Activated CD8-positive, alpha-beta memory T cell treated with anti-CD3 and anti-CD28 coated beads for 48 hours (primary cell): ENCODE measurements at places on chromosomes 3 and 15.

DNA sequence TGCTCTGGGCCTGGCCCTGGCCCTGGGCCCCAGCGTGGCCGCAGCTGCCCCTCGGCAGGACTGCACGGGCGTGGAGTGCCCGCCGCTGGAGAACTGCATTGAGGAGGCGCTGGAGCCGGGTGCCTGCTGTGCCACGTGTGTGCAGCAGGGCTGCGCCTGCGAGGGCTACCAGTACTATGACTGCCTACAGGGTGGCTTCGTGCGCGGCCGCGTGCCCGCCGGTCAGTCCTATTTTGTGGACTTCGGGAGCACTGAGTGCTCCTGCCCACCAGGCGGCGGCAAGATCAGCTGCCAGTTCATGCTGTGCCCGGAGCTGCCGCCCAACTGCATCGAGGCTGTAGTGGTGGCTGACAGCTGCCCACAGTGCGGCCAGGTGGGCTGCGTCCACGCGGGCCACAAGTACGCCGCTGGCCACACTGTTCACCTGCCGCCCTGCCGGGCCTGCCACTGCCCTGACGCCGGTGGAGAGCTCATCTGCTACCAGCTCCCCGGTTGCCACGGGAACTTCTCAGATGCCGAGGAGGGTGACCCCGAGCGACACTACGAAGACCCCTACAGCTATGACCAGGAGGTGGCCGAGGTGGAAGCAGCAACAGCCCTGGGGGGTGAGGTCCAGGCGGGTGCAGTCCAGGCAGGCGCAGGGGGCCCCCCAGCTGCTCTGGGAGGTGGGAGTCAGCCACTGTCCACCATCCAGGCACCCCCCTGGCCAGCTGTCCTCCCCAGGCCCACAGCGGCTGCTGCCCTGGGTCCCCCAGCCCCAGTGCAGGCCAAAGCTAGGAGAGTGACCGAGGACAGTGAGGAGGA, 21.7 kb downstream of the FBLN2 start:
- no peak for DNase-seq

DNA sequence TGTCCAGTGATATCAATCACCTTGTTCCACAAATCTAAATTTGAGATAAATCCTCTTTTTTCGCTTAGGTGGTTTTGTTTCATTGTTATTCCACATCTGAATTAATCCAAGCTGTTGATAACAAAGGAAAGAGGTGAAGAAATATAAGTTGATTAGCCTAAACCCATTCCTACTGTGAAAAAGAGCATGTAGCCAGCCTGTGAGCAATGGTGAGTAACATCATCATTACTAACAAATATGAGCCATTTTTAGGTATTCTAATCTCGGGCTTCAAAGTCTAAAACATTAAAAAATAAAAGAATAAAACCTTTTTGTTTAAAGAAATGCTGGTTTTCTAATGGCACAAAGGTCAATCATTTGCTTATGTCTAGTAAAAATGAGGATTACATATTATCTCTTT, 52.1 kb upstream of the P3H2 start:
- no peak for DNase-seq

DNA sequence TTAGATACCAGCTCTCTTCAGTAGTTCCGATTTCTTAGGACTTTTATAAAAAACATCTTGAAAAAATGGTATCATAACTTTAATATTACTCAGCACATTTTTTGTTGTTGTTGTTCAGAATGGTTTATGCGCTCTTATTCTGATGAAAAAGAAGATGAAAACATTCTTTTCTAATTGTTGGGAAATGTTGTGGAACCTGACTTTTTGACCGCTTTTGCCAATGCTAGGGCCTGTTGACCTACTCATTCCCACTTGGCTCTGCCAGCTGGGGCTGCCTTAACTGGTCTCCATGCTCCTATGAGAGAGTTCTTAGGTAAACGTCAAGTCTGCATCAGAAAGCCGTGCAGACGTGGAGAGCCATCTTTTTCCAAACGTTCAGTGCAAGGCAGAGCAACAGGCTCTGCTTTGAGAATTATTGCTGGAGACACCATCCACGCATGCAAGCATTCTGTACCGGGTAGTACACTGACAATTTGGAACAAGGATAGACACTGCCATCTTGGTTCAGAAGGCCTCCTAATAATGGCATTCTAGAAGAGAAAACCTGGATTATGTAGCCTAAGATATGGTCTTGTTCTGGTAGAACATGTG, 176.8 kb downstream of the GHSR start:
- DNase-seq: no peak

DNA sequence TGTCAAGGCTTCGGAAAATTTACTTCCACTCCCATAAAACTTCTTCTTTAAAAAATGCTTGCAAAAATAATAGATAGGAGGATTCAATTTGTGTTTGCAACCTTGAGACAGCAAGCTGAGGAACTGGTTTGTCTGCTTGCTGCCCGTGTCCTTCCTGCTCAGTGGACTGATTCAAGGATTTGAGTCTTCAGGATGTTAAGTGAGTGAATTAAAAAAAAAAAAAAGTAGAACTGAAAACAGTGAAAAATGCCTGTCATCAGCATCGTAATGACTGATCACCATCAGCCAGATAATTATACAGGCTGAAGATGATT, 453.7 kb downstream of the FGF12 start:
- no peak for DNase-seq

GRCh38 chr3:141979050-141979671, 102.7 kb downstream of the ATP1B3 start:
- no peak for DNase-seq

DNA sequence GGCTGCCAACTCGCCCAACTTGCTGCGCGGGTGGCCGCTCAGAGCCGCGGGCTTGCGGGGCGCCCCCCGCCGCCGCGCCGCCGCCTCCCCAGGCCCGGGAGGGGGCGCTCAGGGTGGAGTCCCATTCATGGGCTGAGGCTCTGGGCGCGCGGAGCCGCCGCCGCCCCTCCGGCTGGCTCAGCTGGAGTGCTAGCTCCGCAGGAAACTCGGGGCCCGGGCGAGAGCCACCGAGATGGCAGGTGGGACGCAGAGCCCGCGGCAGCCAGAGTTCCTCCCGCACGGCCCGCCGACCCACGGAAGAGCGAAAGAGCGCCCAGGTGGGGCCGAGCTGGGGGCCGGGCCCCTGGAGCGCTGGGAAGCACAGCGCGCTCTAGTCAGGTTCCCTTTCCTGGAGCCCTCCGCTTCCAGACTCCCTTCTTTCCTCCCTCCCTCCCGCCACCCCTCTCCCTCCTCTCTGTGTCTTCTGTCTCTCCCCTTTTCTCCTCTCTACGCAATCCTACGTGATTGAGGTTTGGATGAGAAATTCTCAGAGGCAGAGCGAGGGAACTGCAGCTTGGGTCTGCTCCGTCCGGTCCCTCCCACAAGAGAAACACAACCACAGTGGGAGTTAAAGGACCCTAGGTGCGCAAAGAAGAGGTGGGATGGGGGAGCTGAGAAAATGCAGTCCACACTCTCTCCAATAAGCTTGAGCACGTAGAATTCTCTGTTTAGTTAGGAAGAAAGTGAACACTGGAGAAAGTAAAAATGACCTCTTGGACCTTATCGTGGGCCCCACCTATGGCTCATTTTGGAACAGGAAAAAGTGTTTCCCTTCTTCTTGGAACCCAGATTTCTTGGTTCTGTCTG, 317.3 kb downstream of the FGF12 start:
- DNase-seq: no peak

- DNase-seq: no peak
Measured at GRCh38 chr3:108447096-108447847, 63.1 kb downstream of the MYH15 start.

DNA sequence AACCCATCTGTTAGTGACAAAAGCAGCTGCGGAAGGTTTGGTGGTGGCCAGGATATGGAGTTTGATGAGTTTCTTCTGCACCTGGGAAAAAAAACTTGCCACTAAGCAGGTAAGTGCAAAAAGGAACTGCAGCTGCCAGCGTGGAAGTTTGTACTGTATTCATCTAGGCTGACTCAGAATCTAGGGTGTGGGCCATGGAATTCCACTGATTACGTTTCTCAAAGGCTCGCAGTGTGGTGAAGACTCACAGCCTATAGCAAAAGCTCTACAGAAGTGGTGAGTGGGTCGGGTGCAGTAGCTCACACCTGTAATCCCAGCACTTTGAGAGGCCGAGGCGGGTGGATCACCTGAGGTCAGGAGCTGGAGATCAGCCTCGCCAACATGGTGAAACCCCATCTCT, 334.6 kb upstream of the GRM7 start:
- no peak for DNase-seq

GRCh38 chr3:18027161-18027939, 284.9 kb upstream of the TBC1D5 start:
- DNase-seq: no peak

- no peak for DNase-seq
Measured at GRCh38 chr3:7744850-7745249, 756.8 kb upstream of the LMCD1 start.

DNA sequence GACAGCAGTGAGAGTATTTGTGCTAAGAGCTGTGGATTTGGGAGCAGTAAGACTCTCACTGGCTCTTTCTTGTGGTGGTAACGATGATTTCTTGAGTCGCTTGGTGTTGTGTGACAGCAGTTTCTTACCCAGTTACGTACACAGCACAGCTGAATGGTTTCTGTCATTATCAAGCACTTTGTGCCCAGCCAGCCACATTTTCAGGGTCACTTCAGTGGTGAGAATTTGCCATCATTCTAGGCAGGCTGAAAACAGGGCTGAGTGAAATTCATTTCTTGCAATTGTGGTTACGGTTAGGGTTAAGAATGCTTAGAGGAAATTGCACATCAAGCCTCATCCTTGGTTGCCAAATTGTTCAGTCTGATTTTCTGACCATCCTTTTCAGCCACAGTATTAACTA, 130.1 kb downstream of the RYR3 start:
- DNase-seq: no peak

- DNase-seq: no peak
Measured at GRCh38 chr3:149315694-149316093, 17.7 kb downstream of the TM4SF18 start.

DNA sequence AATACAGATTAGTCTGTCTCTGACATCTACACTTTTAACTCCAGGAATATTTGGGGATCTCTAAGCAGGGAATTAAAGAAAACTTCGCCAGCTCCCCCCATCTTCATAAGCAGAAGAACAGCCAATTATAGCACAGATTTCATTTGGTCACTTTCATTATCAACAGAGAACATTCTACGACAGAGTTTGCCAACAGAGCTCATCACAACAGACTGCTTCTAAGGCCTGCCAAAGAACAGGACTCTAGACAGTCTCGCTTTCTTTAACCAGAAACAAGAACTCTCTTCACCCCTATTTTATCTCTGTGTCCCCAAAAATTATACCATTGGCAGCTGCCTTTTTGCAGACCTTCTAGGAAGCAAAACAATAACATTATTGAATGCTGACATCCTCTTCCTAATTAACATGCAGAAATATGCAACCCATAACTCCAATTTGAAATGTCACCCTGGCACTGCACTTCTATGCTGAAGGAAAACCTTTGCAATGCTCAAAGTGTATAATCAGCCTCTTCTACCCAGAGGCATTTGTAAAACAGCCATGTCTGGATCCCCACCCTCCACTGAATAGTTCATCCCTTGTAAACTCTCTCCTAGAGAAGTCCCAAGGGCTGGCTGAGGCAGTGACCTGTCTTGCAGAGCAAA, 552.8 kb downstream of the MAGI1 start:
- no peak for DNase-seq

GRCh38 chr3:64022451-64023186, 675 bp downstream of the PSMD6 start:
- DNase-seq: no peak

- no peak for DNase-seq
Measured at GRCh38 chr15:58546635-58547627, 115.1 kb downstream of the LIPC start.
